Activated naive CD4-positive, alpha-beta T cell treated with anti-CD3 and anti-CD28 coated beads for 36 hours (primary cell): ENCODE measurements at places on chromosomes 13 and 19. TPM values are rescaled to one million over a fixed set of nuclear protein-coding genes. Genes with fewer than 3 reads are reported as not detected.

Gene PSG6
- total RNA-seq, result not detected

Gene ARHGEF1
- total RNA-seq, result 260 TPM

Gene RNF113B
- total RNA-seq, result not detected

- peak; percentile 29 for DNase-seq
Measured at GRCh38 chr19:41341669-41342490, 11.8 kb downstream of the TGFB1 start.

Gene CCDC124
- total RNA-seq, result 107 TPM

DNA sequence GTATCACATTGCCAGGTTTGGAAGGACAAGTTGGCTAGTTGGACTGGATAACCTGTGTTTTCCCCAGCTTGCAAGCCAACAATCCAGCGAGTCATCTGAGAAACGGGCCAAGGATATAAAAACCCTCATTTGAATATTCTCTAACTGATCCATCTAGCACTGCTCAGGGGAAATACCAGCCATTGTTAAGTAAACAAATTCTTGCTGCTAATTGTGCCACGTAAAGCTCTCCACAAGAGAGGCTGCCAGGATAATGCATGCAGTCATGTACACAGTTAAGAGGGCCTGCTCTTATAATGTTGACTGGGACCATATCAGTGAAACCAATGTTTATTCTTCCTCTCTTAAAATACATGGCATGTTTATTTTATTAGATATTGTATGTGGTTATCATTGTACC is 663.2 kb upstream of the SGCG start:
- no peak for DNase-seq

Gene DEDD2
- 24.8 TPM for total RNA-seq

GRCh38 chr13:34345258-34345965 is 527.5 kb downstream of the RFC3 start:
- DNase-seq, result no peak

GRCh38 chr19:16702123-16702522 is 17.5 kb upstream of the NWD1 start:
- DNase-seq, result no peak

DNA sequence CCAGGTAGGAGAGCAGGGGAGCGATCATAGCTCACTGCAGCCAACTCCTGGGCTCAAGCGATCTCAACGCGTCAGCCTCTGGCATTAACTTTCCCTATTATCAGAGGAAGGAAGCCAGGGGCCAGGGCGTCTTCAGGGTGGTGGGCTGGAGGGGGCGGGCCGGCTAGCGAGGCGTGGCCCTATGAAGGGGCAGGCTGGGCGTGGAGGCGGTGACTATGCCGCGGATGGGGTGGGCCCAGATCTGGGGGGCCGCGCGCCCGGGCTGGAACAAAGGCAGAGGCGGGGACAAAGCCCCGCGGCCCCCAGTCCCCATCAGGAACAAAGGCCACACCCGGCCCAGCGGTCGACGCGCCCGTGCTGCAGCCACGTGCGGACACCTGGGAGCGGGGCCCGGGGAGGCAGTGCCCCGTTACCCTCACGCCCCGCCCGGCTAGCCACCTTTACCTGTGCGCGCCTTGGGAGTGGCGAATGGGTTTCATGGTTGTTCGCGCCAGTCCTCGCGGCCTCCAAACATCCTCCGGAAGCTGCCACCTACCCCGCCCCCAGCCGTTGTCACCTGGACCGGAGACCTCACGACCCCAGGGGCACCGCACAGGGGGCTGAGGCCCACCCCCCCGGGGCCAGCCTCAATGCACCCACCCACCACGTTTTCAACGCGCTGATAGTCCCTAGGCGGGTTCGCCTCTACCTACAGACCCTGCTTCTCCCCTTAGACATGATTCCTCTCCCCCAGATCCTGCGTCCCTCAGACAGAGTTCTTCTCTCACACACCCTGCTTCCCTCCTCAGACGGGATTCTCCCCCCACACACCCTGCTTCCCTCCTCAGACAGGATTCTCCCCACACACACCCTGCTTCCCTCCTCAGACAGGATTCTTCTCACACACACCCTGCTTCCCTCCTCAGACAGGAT is 5.4 kb upstream of the TRIM28 start:
- peak; percentile 71 for DNase-seq

Gene GPC5
- 0.38 TPM for total RNA-seq

Gene AP1M2
- not detected for total RNA-seq

GRCh38 chr13:99056381-99057014 is 78.6 kb upstream of the DOCK9 start:
- DNase-seq, result no peak

- DNase-seq, result no peak
Measured at GRCh38 chr13:22726726-22727125, 454.1 kb upstream of the SGCG start.

DNA sequence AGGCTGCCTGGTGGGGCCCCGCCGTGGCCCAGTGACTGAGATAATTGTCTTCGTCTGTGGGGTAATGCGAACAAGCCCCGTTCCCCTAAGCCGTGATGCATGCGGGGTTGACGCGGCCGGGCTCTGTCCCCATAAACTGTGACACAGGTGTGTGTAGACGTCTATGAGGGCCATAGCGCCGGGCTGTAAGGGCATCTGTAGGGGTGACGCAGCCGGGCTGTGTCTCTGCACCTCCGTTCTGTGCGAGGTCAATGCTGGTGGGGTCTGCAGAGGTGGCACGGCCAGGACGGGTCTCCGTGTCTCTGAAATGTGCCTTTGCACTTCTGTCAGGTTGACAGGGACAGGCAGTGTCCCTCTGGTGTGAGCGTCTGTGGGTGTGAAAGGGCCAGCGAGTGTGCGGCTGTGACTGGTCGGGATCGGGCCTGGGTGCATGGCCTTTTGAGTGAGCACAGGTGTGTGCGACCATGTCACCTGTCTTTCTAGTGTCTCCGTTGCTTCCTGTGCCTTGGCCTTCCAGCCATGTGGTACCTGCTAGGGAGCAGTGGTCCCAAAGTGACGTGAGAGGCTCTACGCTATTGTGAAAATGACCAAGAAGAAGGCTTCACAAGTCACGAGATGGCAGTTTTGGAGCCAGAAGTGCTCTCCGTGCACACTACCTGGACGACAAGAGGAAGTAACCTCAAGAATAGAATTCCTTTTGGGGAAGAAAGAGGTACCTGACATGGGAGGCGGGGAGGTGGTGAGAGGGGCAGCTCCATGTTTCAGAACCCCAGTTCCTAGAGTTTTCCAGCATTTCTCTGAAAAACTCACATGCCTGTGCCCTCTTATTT is 16.4 kb upstream of the ZNF331 start:
- DNase-seq, result peak; percentile 27

Gene INSR
- total RNA-seq, result 3.9 TPM

DNA sequence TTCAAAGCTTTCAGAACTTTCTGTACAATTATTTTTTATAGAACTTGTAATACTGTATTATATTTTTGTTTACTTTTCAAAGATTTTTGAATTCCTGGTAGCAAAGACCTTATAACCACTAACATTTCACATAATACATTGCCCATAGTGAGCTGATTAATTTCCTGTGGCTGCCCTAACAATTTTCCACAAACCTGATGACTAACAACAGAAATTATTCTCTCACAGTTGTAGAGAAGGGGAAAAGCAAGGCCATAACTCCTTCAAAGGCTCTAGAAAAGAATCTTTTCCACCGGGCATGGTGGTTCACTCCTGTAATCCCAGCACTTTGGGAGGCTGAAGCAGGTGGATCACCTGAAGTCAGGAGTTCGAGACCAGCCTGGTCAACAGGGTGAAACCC is 19.1 kb downstream of the KLF12 start:
- no peak for DNase-seq

Gene CAPN12
- 2.2 TPM for total RNA-seq

Gene FLT3
- total RNA-seq, result not detected

DNA sequence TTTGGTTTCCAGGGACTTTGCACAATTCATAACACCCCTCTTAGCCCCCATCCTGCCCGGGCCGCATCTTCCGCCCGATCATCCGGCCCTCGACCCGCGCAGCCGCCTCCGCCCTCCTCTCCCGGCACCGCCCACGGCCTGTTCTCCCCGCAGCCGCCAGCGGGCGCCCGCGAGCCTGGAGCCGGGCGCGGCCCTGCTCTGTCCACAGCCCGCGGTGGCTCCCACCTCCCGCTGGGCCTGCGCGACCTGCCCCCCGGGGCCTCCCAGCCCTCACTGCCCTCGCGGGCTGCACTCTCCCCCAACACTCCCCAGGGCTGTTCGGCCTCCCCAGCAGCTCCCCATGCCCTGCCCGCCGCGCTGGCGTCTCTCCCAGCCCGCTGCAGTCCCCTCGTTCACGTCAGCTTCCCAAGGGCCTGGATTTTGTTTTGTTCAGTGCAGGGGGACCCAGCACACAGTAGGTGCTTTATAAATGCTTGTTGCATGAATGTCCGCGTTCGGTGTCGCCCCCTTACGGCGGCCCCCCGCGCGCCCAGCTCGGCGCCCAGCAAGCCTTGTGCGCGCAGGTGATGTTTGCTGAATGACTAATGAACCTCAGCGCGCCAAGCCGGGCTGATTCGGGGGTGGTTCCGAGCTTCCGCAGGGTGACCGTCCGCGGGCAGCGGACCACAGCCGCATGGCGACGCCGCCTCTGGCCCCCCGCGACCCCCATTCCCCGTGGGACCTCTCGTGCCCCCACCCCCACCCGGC is 4.6 kb upstream of the APC2 start:
- DNase-seq, result peak; percentile 79

- DNase-seq, result no peak
Measured at GRCh38 chr19:47257411-47258169, 1.3 kb downstream of the CCDC9 start.

GRCh38 chr19:14003251-14004055 is 2.7 kb downstream of the RFX1 start:
- DNase-seq, result peak; percentile 52

Gene CAMSAP3
- total RNA-seq, result 0.30 TPM

DNA sequence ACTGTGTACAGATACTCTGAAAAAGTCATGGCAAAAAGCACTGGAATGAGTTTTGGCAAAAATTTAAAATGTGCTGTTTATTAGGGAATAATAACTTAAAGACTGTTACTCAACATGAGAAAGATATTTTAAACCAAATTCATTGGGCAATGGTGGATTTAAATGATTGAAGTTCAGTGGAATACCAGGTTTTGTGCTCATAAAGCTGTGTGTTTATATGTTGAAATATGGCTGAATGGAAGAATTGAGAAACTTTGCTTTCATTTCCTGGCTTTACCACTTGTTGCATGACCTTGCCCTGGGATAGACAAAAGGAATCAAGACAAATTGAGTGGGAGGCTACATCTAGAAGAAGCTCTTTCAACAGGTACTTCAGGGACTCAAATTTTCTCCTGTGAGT is 246.4 kb downstream of the GPC5 start:
- no peak for DNase-seq

DNA sequence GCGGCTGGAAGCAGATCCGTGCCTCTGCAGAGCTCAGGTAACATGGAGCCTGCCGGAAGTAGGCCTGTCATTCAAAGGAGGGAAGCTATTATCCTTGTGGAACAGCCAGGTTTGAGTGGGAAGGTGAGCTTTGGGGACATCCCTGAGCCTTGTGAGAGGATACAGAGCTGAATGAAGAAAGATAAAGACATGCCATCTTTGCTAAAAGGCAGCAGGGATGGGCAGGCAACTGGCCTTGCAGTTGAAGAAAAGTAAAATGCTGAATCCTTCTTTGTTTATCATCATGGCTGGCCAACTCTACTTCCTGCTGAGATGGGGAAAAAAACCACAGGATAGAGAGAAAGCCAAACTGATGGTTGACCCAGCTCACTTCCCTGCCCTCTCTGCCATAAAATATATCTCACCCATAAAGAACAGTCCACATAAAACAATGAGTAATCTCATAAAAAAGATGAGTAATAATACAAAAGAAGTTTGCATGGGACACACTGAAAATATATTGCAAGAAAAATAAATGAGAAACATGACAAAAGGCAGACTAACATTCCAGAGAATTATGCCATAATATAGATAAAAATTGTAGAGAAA is 226.3 kb downstream of the DLEU7 start:
- DNase-seq, result no peak

Gene CGB2
- not detected for total RNA-seq

DNA sequence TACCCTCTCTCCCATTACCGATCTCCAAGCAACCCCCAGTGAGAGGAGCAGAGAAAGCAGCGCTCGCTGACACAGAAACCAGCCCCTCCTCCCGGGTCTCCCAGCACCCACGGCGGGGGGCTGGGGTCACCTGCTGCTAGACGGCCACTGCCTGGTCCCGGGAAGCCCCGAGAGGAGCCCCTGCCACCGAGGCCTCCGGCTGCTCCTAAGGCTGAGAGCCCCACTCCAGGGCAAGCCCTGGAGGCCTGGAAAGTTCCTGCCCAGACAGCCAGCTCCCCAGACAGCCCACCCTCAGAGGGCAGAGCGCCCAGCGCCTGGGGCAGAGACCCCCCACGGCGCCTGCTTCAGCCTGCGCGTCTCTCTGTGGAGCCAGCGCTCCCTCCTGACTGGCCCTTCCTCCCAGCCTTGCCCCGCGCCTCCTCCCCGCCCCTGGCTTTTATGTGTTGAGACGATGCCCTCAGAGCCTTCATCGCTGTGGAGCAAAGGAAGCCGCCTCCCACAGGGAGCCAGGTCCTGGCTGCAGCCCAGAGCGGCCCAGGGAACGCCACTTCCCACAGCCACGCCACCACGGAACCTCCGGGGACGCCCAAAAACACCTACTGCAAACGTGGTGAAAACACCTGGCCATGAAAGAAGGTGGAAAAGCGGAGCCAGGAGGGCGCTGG is 51.1 kb downstream of the MLLT1 start:
- DNase-seq, result no peak

GRCh38 chr13:106349080-106349931 is 186.2 kb downstream of the EFNB2 start:
- no peak for DNase-seq

DNA sequence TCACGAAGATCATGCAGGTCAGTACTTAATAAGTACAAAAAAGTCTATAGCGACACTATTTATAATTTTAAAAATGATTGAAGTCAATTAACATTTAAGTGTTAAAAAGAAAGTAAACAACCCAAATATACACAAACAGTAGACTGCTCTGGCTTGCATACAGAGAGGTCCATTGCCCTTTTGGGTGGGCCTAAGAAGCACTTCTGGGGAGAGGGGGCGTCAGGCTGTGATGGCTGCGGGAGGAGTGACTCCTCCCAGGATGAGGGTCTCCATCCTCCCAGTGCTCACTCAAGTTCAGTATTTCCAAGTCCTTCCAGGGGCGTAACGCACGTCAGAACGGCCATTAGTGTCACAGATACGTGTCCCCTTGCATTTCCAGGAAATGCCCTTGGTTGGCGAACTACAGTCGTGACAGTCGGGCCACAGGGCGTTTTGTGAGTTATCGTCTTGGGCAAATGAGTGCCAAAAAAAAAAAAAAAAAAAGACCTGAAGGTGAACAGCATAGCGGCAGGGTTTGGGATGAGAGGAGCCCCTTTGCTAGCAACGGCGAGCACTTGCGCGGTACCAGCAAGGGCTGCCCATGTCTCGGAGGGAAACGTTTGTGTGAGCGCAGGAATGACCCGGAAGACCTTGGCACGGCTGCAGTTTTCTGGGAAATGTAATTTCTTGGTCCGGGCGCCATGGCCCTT is at the start of gene SCGB2B2:
SCGB2B2 (minus strand) TSS at position 463 of the 689 bp plus-strand sequence. CDS start 82,596 bp downstream, outside the sequence.
- peak; percentile 84 for DNase-seq

GRCh38 chr19:48844472-48844871 is 8.2 kb upstream of the HSD17B14 start:
- DNase-seq, result no peak

DNA sequence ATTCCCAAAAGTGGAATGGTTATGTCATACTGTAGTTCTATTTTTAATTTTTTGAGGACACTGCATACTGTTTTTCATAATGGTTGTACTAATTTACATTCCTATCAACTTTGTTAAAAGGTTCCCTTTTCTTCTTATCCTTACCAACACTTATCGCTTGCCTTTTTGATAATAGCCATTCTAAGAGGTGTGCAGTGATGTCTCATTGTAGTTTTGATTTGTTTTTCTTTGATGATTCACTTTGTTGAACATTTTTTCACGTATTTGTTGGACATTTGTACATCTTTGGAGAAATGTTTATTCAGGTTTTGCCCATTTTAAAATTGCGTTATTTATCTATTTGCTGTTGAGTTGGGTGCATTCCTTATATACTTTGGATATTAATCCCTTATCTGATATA is 188.8 kb upstream of the SPRY2 start:
- DNase-seq, result no peak

Gene LRRC25
- not detected for total RNA-seq
